Stimulated activated CD8-positive, alpha-beta memory T cell treated with anti-CD3 and anti-CD28 coated beads, Interleukin-12 subunit alpha, Interleukin-12 subunit beta, amount 100 ng/mL, for 1 hour (primary cell): ENCODE measurements at places on chromosomes 6 and 20.

DNA sequence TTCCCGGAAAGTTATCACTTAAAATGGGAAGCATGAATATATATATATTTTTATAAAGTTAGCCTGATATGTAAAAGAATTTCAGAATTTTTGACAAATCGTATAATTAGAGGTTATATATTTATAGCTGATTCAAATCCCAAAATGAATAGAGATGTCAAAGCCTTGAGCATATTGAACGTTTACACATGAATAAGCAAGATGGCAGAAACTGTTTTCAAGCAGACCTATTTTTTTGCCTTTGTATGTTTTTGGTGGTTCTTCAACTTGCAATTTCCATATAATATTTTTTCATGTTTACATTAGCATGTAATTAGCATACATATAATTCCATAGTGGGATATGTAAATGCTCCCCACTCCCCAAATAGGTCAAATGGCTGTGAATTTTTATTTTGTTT, 189.9 kb downstream of the PRL start:
- DNase-seq: no peak

- DNase-seq: no peak
Observed at GRCh38 chr20:62625921-62626547, 16.3 kb upstream of the SLCO4A1 start.

DNA sequence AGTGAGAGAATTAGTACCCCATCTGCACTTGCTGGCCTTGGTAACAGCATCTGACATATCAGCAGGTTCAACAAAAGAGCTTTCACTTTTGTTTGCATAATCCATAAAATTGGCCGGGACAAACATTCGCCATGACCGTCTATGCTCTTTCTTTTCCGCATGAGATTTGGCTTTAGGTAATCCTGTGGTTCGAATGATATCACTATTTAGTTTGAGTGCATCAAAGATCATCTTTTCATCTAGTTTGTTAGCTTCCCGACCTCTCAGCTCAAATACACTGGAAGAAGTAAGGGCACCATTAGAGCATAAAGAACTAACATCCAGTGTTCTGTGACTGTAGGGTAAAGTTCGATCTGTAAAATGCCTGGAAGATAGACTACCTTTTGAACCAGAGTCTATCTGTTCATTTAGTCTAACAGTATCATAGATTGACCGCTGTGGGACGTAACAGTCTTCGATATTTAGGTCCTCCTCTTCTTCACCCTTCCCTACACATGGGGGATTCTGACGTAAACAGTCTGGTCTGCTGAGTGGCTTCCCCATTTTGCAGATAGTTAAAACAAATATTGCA, 101.6 kb downstream of the DST start:
- DNase-seq: no peak

- no peak for DNase-seq
Observed at GRCh38 chr6:121934451-121934850, 465.0 kb upstream of the HSF2 start.

- no peak for DNase-seq
Observed at GRCh38 chr6:21190701-21191100, 402.9 kb upstream of the SOX4 start.
